CD8-positive, alpha-beta T cell (primary cell): ENCODE measurements at places on chromosomes 7 and 10.

GRCh38 chr10:29482591-29483431, 152.0 kb downstream of the SVIL start:
- no peak for DNase-seq

DNA sequence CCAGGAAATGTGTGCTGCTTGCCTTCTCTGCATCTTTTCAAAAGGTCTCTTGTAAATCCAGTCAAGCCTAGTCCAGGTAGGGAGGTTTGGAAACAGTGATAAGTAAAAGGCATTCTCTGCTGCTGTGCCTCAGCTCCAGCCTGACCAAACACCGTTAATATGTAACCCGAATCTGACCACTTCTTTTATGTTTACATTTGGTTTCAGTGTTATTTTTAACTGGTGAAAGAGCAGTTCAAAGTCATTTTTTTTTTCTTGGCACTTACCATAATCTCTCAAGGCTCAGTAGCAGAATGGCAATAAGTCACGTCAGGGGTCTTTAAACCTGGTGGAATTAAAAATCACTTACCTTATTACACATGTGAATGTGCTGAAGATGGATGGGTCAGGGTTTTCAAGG, 216.8 kb downstream of the PTEN start:
- DNase-seq = no peak

GRCh38 chr10:102285133-102285532, 39.8 kb downstream of the GBF1 start:
- no peak for DNase-seq

DNA sequence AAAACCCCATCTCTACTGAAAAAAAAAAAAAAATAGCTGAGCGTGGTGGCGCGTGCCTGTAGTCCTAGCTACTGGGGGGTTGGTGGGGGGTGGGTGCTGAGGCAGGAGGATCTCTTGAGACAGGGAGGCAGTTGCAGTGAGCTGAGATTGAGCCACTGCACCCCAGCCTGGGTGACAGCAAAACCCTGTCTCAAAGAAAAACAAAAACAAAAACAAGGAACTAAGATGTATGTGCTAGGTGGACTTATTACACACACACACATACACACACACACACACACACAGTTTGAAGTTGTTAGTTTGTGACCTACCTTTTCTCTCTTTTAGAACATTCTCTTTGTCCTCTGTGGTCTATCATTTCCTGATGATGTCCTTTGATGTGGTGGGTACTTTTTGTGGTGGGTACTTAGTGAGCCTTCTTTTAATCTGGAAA, 53.5 kb downstream of the EXOC6 start:
- DNase-seq = no peak

GRCh38 chr7:128742206-128742605, 3.0 kb downstream of the CALU start:
- DNase-seq = no peak

DNA sequence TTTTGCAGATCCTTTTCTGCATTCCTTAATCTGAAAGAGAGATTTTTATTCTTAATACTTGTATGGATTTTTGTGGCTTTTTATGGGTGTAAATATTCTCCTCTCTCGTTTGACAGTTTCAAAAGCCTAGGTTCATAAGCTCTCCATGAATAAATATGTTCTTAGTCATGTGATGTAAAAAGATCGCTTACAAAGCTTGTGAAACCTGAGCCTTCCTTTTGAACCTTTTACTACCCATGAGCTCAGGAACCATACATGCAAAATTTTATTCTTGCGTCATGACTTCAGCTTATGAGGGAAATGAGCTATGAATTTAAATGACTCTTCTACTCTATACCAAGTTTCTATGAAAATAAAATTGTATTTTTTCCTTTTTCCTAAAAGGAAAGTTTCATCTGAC, 98.7 kb downstream of the POLL start:
- no peak for DNase-seq

- no peak for DNase-seq
These were observed 1.1 kb downstream of the NDUFB2 start for GRCh38 chr7:140697447-140698143.

DNA sequence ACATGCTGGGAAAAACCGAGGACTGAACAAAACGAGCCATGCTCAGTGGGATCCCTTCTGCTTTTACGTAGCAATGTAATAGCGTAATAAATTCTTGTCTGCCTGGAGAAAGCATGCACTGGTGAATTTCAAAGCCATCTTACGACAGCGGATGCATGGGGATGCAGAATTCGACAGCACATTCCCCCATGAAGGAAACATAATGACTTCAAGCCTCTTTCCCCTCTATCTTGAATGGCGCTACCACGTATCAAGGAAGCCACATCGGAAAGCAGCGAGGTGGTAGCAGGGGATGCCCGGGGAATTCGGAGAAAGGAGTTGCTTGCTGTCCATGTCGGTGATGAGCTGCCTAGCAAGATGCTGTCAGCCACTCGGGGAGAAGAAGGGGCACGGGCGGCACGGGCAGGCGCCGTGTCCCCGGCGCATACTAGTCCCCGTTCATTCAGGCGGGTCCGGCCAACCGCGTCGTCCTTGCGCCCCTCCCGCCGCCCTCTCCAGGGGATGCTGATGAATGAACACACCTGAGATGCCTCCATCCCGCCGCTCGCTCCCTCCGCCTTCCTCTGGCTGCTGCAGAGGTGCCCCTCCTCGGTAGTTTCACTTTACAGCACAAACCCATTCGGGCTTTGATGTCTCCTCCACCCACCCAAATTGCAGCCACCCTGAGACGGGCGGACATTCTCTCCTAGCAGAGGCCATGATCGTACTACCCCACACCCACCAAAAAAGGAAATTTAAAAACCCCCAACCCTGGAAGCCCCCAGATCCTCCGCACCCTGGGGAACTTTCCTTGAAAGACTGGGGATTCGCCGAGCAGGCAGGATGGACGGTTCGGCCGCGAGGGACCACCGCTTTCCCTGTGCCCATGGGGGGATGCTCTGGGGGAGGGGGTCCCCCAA, 644 bp downstream of the SORBS1 start:
- DNase-seq = peak; percentile 56
